ENCODE measurements at places on chromosomes 6 and 20. TPM values are rescaled to one million over a fixed set of nuclear protein-coding genes. Genes with fewer than 3 reads are reported as not detected.

The HMGCLL1 gene
- 14.6 TPM for total RNA-seq

The EMILIN3 gene
- total RNA-seq, result 4.1 TPM

The HAO1 gene
- not detected for total RNA-seq

The MATN4 gene
- total RNA-seq, result 1.5 TPM

The GJA10 gene
- not detected for total RNA-seq

The LY86 gene
- 4.1 TPM for total RNA-seq

The CLPSL1 gene
- not detected for total RNA-seq

The PCK1 gene
- 0.79 TPM for total RNA-seq

The ROS1 gene
- not detected for total RNA-seq

The C2 gene
- 4.0 TPM for total RNA-seq

The TSBP1 gene
- not detected for total RNA-seq

The MUC22 gene
- total RNA-seq, result not detected

The LRRC73 gene
- not detected for total RNA-seq

The SGK2 gene
- 6.2 TPM for total RNA-seq

The C6orf58 gene
- not detected for total RNA-seq

The BPIFA1 gene
- not detected for total RNA-seq

The TUBB2B gene
- total RNA-seq, result 55.6 TPM

The BPIFB1 gene
- total RNA-seq, result not detected

The SRSF12 gene
- total RNA-seq, result 8.6 TPM

The CNKSR3 gene
- total RNA-seq, result 20.9 TPM

GRCh38 chr20:21523281-21523868, 9.5 kb upstream of the NKX2-2 start:
- DNase-seq, result no peak

DNA sequence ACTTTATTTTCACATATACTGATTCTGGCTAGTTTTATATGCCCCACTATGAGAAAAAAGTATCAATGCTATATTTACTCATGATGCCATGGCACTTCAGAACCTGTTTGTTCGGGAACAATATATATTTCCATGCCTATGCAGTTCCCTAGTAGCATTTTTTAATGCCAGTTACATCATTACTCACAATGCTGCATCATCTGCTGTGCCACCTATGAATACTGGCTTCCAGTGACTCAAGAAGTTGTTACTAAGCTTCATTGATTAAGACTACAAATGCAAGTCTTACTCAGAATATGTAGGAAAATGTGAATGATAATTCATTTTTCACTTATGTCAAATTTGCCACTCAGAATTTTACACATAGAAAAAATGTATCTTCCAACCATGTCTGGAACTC, 97.9 kb downstream of the MAFB start:
- no peak for DNase-seq

DNA sequence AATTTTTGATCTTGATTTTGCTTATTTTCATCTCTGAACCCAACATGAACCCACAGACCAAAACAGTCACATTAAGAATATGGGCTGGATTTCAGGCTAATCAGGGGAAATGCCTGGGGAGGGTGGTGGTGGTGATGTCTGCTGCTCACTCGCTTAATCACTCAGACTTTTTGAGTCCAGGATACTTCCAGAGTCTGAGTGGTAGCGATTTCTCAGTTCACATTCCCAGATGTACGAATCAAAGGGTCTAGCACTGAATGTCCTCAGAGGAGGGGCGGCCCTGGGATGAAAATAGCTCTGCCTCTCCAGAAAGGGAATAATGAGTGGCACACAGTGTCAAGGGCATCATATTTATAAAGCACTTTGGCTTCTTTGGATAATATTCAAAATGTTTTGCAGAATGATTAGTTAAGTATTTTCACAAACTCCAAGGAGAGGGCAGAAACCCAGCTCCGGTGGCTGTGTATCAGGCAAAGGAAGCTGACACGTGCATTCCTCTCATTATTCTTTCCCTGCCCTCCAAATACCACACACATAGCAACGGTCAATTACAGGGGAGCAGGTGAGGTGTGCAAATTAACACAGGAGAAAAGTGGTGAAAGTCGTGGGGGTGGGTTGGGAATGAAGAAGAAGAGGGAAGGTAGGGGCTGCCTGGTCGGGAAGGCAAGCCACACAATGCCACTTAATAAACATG, 345.2 kb upstream of the RSPO3 start:
- DNase-seq, result no peak

DNA sequence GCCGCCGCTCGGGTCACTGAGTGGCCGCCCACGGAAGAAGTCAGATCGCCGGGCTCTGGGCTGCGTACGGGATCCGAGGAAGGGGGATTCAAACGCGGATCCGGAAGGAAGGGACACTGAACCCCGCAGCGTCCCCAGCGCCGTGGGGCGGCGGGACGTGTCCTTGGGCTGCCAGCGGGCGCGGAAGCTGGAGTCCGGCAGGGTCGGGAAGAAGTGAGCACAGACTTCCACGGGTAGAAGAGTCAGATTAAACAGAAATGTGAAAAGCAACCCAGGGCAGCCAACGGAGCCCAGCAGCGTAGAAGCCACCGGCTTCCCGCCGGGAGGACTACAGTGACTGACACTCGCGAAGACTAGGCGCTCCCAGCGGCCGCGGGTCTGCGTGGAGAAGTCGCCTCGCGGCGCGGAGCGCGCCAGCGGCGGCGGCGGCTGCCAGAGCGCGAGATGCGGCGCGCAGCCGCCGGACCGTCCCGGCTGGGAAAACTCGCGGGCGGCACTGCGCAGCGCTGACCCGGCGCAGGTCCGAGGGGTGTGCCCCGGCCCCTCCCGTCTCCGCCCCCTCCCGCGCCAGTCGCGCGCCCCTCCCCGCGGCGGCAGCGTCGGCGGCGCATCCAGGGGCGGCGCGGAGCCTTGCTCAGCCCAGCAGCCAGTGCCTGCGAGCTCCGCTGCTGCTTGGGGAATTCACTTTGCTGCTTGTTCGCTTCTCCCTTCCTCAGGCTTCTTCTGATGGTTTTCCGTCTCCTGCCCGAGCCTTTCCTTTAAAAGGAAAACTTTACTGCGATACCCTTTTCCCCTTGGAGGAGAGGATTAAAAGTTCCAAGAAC, at the start of gene SAMD5:
Gene SAMD5, plus strand, starts transcription at position 649 of the 824 bp plus-strand sequence. CDS start 239 bp downstream, outside the sequence.
- no peak for DNase-seq

DNA sequence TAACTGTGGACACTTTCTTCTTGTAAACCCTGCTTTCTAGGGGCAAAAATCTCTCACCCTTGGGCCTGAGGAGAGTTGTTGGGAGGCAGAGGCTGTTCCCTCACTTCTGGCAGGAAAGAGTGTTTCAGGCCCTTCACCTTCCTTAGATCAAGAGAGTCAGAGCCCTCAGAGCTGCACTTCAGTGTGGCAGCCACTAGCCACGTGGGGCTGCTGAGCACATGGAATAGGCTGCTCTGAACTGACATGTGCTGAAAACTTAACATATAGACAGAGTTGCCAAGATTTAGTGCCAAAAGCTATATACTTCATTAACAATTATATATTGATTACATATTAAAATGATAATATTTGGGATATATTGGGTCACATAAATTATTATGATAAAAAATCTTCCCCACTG, 4.4 kb upstream of the LMBRD1 start:
- DNase-seq, result no peak

GRCh38 chr6:103085801-103086200, 1692.3 kb downstream of the GRIK2 start:
- DNase-seq, result no peak

GRCh38 chr6:28597924-28598722, 72.4 kb downstream of the GPX5 start:
- no peak for DNase-seq

- DNase-seq, result no peak
Observed at GRCh38 chr6:158290659-158291058, 21.6 kb upstream of the TULP4 start.

GRCh38 chr6:109359248-109359647, 23.0 kb downstream of the CD164 start:
- DNase-seq, result no peak

GRCh38 chr6:56686429-56686828, 43.7 kb upstream of the DST start:
- no peak for DNase-seq

DNA sequence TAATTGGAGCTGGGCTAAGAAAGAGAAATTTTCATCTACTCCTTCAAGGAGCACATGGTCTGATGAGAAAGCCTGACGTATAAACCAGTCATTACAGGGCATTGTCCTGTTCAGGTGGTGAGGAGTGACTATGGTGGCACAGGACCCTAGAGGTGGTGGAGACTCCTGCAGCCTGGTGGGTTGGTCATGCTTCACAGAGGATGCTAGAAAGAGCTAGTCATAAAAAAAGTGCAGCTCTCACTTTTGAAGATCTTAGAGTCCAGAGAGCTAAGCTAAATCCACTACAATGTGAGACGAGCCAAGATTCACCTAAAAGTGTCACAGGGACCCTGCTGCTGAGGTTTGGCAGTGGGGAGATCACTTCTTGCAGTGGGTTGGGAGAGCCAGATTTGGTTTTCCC, 9.8 kb upstream of the ZNF831 start:
- no peak for DNase-seq

- DNase-seq, result no peak
Observed at GRCh38 chr6:97668716-97669115, 385.7 kb upstream of the MMS22L start.

DNA sequence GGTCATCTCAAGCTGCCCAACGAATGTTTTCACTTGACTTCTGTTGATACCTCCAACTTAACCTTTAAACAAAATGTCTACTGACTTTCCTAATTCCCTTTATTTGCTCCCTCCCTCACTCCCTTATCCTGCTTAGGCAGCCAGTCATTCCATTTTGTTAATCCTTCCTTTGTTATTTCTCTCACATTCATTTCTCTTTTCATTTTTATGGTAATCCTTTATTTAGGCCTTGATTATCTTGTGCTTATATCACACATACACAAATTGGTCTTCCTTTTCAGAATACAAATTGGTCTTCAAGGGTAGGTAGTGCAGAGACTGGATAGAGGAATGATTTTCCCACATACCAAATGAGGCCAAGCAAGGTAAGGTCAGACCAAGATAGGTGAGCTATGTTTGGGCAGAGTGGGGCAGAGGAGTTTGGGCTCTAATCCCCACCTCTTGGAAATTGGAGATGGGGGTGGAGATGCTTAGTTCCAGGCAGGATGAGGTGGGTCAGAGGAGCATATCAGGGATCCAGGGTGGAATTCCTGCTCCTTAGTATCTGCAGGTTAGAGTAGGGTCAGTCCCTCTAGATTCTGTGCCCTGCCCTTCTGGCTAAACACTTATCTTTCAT, 2.0 kb upstream of the SPACA1 start:
- DNase-seq, result no peak

DNA sequence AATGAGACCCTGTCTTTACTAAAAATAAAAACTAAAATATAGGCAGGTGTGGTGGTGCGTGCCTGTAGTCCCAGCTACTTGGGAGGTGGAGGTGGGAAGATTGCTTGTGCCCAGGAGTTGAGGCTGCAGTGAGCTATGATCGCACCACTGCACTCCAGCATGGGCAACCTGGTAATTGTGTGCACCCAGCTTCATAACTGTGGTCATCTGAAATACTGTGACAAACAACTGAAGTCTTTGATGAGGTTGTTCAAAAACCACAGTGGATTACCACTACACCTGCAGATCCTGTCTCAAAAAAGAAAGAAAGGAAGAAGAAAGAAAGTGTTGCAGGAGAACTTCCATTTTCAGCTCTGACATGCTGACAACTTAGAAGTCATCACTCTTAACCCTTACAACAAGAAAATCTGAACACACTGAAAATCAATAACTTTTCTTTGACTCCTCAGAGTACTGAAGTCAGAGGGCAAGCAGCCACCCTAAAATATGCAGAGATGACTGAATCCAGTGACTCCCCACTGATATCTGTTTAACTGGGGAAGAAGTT, 13.8 kb upstream of the ZBP1 start:
- no peak for DNase-seq

- DNase-seq, result no peak
Observed at GRCh38 chr6:131413831-131414191, 159.2 kb upstream of the ARG1 start.

GRCh38 chr6:136463743-136464142, 86.5 kb downstream of the MAP7 start:
- DNase-seq, result no peak

- DNase-seq, result no peak
Observed at GRCh38 chr6:36913082-36913481, 27.3 kb downstream of the C6orf89 start.

DNA sequence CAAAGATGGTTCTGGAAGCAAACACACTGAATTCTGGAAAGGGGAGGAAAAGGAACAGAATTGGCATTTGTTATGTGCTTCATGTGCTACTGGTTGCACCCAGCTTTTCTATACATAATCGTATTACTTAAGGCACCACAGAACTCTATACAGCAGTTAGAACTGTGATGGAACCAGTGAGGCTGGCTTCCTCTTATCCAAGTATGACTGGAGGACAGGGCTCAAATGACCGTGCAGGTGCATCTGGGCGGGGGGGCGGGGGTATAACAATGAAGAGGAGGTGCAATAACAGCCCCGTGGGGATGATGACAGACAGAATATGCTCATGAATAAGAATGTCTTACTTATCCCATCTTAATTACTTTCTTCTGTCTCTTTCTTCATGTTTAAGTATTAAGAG, 144.2 kb downstream of the BTBD9 start:
- no peak for DNase-seq

- no peak for DNase-seq
Observed at GRCh38 chr6:109480993-109481480, 2.0 kb downstream of the ZBTB24 start.

- DNase-seq, result no peak
Observed at GRCh38 chr6:141551318-141551717, 581.4 kb upstream of the GJE1 start.

GRCh38 chr6:135231469-135231844, 50.3 kb downstream of the MYB start:
- DNase-seq, result no peak

- no peak for DNase-seq
Observed at GRCh38 chr6:154261688-154262397, 94.8 kb downstream of the IPCEF1 start.

DNA sequence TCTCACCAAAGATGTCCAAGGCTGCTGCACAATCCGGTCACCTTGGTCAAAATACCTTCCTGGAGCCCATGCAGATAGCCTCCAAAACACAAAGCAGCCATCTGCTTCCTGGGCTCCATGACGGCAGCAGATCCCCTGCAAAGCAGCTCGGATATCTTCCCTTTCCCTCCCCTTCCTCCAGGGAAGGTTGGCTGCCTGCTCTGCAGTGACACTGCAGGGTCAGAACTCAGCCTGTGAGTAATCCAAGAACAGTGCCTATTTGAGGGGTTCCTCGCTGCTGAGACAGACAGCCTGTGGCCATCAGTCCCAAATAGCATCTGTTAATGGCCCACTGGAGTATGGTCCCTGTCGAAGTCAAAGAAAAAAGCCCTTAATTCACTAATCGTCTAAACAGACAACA, 270.8 kb downstream of the PREX1 start:
- DNase-seq, result peak; percentile 11

- no peak for DNase-seq
Observed at GRCh38 chr20:15882553-15882952, 690.7 kb downstream of the KIF16B start.

DNA sequence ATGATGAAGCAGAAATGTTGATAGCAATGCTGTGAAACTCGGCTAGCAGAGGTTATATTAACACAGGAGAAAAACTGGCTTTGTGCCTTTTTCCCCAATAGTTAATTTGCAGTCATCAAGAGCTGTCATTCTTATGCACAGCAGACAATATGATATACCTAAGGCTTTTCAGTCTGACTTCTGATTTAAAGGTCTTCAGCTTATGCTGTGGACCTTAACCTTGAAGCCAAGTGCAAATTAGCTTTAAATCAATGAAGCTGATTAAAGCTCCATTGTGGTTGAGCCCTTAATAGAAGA, 171.6 kb upstream of the ID4 start:
- no peak for DNase-seq
